ENCODE measurements at places on chromosomes 13 and 19.

GRCh38 chr19:34186205-34186604 lies 13.9 kb downstream of the LSM14A start:
- no peak for DNase-seq

GRCh38 chr19:57560049-57560491 lies 407 bp upstream of the ZNF550 start:
- DNase-seq, result no peak

DNA sequence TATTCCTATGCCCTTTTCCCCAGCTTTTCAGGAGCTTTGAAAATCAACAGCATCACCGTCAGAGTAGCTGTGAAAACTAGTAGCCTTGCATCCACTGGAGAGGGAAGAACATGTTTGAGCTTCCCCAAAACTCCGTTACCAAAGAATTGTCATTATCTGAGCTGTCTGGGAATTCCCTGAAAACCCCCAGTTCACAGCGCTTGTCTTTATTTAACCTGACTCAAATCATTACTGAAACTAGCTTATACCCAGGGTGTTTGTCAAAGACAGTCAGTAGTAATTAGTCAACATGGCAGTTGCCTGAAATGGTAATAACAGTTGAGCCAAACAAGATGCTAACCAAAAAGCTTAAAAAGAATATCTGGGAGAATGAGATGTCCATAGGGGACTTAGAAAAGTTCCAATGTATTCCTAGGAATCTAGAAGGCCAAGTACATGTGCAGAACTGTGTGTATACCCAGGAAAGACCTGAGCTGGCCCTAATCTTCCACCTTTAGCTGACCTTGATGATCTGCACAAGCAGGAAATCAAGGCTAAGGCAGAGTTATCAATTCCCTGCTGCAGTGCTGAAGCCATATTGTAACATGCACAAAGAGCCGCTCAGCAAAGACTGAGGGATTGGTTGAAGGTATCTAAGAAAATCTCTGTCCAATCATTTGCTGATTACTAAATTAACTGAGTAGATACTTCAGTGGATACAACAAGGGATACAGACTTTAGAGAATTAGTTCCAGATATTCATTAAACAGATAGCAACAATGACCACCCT lies 130.8 kb downstream of the KL start:
- no peak for DNase-seq

DNA sequence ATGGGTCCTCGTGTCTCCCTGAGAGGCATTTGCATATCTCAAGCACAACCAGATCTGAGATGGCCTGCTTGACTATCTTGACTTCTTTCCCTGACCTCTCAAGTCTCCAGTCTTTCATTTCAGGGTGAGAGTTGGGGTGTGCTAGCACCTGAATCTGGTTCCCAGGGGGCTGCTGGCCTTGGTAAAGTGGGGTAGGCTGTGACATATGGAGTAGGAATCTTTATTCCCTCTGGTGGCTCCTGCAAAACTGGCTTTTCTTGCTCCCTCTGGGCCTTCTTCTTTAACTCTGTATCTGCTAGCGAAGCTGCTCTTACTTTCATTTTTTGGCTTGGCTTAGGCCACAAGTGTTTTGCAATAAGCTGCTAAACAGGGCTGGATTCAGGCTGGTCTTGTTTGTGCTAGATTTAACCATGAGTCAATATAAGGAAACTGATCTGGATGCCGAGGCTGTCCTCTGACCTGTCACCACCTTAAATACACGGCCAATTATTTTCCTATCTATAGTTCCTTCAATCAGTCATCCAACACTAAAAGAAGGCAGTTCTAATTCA lies 42.3 kb downstream of the ZNF493 start:
- no peak for DNase-seq

GRCh38 chr19:1860821-1861598 lies 2.4 kb downstream of the KLF16 start:
- DNase-seq, result no peak

DNA sequence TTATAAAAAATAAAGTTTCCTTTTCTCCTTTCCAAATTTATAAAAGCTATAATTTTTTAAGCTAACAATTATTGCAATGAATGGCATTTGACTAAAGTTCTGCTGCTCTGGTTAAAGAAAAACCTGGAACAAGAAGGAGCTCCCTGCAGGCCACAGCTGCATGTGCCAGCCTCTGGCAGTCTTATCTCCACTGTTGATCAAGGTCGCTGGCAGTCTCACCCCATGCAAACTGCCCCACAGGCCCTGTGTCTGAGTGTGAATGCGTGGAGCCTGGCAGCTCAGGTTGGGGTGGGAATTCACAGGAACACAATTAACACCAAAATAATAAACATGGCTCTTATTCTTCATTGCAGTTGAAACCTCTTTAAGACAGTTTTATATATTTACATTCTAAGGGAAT lies 30.2 kb upstream of the FREM2 start:
- DNase-seq, result no peak

DNA sequence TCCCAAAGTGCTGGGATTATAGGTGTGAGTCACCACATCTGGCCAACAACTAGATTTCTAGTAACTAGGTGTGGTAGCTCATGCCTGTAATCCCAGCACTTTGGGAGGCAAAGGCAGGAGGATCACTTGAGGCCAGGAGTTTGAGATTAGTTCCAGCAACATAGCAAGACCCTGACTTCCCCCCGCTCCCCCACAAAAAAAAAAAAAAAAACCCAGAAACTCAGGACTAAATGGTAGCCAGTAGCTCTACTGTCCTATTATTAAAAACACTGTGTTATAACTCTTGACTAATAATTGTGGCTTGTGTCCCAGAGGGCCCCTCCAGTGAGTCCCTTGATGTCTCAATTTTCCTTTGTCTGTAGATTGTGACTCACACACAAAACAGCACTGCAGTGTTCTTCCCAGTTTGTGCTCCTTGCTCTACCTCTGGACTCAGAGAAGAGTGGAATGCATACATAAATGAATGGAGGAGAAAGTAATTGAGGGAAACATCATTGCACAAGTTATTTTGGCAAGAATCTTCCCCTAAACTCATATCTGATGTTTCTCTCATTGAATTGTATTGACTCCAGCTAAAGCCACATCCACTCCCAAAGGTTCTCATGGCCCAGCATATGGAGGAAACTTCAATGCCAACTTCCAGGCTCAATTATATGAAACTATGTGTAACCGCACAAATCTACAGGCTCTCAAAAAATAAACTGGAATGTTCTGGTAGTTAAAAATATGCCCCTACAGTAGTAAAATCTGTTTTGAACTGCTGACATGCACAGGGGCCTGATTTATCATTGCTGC lies 8.8 kb downstream of the TPT1 start:
- no peak for DNase-seq

DNA sequence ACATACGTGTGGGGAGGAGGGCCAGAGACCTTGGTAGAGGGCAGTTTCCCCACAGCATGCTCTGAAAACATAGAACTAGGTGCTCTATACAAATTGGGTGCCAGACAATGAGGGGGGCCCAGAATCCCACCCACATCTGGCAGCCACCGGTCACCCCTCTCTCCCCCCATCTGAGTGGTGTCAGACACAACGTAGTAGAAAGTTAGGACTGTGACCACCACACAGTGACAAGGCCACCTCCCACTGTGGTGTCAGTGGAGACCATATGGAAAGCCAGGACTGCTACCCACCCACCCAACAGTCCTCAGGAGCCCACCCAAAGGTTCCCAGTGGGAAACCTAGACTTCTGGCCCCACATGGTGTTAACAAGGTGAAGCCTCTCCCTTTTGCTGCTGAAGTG lies 2.1 kb upstream of the ATP4B start:
- DNase-seq, result no peak

GRCh38 chr13:22717036-22717435 lies 463.7 kb upstream of the SGCG start:
- DNase-seq, result no peak

DNA sequence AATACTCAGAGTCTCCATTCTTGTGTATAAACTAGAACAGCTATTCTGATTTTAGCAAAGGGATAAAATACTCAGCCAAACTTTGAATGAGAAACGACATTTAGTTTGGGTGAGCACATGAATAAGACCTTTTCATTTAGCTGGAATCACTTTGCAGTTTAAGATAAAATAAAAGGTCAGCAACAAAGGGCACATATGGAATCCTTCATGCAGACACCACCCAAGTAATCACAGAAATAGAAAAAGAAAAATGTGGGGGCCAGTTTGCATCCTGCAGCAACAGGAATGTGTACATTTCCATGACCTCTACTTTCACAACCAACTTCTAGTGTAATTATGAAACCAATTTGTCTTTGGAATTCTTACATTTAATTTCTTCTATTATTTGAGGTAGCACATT lies 1637.4 kb downstream of the PCDH9 start:
- no peak for DNase-seq

DNA sequence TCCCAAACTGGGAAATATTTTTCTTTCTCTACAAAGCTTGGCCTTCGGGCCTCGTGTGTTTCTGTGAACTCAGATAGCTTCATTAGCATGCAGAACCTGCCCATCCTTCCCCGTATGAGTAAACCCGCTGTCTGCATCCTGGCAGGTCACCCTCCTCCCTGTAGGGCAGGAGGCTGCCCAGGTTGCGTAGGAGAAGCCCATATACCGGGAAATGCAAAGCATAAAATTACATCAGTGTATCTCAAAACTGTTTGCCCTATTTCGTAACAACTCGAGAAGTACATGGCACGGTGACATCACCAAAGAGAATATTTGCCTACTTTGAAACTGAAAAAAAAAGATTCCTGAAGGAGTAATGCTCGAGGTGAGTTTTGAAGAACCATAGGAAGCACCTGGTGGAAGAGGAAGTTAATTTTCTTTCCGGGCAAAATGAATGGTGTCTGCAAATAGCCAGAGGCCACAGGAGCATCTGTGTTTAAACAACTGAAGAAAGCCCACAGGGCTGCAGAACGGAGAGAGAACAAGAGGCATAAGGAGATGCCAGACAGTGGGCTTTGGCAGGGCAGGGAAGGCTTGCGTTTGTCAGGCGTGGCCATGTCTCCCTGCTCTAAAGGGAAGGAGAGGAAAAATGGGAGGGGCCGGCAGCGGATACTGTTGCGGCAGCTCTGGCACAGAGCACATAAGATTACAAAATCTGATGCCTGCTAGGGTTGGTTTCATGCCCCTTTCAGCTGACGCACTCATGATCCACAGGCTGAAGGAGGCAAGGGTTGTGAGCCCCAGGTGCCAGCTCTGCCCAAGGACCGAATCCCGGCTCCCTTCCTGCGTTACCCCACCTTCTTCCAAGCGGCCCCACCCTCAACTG lies 81.4 kb downstream of the IRS2 start:
- DNase-seq, result peak; percentile 80

Measured in NCI-H2029 (cell line).